HTR-8/SVneo (cell line): ENCODE measurements at places on chromosomes 11 and 22.
A peak's percentile ranks its signal among the peaks of the same experiment; 100 is the strongest.

DNA sequence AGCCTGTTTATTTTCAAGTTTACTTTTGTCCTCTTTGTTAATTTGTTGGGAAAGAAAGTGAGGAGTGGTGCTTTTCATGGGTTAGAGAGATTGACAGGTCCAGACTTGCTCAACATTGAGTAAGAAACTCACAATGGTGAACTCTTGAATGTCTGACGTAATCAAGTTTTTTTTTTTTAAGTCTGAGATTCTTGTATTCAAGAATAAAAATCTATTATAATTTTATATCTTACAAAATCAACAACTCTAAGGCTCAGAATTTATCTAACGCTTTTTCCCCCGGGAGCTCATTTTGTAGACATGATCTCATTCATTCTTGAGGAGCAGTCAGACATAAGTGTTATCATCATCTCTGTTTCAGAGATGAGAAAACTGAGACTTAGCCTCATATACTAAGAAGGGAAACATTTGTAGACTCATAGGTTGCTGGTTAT lies 39.1 kb upstream of the SPTBN2 start:
- no peak for DNase-seq

- DNase-seq, result no peak
Observed at GRCh38 chr11:83511646-83512045, 225.5 kb upstream of the CCDC90B start.

- DNase-seq, result no peak
Observed at GRCh38 chr11:63837739-63838138, 1.2 kb upstream of the MARK2 start.

GRCh38 chr11:105553025-105553424 lies 56.8 kb upstream of the GRIA4 start:
- peak; percentile 1 for DNase-seq

DNA sequence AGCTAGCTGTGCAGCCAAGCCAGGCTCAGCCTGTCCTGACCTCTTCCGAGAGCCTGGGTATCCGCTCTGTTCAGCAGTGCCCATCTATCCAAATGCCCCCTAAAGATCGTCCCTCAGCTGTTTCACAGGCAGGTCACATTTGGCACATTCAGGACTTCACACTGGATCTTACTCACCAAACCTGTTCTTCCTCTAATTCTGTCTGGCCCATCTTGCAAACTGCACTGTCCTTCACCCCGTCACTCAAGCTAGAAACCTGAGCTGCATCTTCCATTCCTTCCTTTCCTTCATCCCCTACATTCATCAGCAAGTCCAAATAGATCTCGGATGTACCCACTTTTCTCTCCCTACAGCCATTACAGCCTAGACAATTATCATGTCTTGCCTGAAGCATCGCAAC lies 60.7 kb upstream of the CSNK2A3 start:
- no peak for DNase-seq

- DNase-seq, result no peak
Observed at GRCh38 chr11:67548555-67549110, 25.4 kb upstream of the CABP2 start.

DNA sequence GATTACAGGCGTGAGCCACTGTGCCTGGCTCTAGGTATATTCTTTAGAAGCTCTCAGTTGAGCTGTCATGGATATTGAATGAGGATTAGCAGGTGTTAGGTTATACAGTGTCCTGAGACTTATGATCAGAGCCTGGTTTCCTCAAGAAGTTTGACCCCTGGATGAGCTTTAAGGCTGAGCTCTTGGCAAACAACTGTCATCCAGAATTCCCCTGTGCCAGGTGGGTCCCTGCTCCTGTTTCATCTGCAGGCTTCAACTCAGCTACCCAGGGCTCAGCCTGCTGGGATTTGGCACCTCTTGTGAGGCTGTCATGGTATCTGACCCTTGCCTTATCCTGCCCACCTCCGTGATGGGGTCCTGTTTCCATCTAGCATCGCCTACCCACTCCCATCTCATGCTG lies 24.3 kb downstream of the SERPINH1 start:
- DNase-seq, result no peak

DNA sequence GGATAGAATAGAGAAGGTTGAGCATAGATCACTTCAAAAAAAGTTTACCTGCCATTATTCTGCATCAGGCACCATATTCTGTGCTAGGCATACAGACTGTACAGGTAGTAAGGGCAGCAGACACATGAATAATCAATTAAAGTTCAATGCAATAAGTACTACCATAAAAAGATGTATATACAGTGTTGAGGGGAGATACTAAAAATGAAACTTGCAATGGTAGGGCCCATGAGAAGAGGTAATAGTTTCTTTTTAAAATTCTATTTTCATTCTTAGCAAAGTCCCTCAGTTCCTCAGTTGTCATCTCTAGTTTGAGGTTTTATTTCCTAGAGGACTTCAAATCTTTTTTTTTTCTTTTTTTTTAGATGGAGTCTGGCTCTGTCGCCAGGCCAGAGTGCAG lies 819.9 kb downstream of the FAM181B start:
- DNase-seq, result no peak

- DNase-seq, result no peak
Observed at GRCh38 chr22:44329179-44329796, 16.5 kb upstream of the SHISAL1 start.

DNA sequence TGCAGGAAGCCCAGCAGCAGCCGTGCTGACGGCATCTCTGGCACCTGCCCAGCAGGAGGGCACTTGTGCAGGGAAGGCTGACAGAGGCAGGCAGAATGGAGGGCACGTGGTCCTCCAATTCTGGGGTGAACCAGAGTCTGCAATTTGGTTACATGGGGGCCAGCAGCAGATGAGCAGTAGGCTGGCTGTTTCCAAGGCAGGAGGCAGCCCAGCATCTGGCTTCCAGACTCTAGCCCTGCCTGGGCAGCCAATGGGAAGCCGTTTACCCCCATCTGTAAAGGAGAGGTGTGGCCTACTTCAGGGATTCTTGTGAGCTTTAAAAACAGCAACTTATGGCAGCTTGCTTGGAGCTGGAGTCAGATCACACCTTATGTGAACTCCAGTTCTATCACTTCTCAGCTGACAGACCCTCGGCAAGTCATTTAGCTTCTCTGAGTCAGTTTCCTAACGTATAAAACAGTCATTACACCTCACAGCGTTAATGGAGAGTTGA lies 27.9 kb upstream of the RASL10A start:
- no peak for DNase-seq

DNA sequence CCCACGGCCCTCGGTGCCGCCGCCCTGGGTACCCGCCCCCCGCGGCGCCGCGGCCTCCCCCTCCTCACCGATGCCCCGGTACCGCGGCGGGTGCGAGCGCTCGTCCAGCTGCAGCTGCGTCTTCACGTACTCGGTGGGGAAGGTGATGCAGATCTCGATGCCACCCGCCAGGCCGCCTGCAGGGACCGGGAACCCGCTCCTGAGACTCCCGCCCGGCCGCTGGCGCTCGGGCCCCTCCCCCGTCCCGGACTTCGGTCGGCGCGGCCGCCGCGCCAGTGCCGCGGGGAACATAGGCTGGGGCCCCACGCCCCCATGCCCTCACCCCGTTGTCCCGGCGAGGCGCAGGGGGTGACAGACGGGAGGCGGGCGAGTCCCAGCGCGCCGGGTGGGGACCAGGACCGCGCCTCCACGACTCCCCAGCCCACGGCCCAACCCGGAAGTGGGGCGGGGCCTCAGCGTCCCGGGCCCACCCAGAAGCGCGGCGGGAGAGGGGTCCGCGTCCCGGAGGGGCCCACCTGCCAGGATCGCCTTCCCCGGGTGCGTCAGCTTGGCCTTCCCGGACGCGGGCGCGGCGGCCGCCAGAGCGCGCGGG lies 375 bp downstream of the SLC25A1 start:
- DNase-seq, result no peak

DNA sequence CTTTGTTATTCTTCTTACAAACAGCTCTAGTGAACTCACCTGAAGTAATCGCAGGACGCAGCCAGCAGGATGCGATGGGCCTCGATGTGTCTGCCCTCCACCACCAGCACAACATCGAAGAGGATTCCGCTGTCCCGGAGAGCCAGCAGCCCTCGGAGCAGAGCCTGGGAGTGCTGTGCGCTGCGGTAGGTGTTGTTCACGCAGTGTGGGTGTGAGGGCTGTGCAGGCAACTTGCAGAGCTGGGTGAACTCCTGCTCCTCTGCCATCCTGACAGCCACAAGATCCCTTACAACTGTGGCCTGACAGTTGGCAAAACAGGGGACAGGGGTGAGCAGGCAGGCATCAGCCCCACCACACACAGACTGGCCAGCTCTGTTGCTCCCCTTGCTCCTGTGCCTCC lies 6.6 kb downstream of the KLHL22 start:
- no peak for DNase-seq
